Stimulated activated CD4-positive, alpha-beta T cell treated with anti-CD3 and anti-CD28 coated beads, Interleukin-1b, Interleukin-23, amount 100 ng/mL, for 48 hours (primary cell): ENCODE measurements at places on chromosomes 16 and 17.
A peak's percentile ranks its signal among the peaks of the same experiment; 100 is the strongest.

DNA sequence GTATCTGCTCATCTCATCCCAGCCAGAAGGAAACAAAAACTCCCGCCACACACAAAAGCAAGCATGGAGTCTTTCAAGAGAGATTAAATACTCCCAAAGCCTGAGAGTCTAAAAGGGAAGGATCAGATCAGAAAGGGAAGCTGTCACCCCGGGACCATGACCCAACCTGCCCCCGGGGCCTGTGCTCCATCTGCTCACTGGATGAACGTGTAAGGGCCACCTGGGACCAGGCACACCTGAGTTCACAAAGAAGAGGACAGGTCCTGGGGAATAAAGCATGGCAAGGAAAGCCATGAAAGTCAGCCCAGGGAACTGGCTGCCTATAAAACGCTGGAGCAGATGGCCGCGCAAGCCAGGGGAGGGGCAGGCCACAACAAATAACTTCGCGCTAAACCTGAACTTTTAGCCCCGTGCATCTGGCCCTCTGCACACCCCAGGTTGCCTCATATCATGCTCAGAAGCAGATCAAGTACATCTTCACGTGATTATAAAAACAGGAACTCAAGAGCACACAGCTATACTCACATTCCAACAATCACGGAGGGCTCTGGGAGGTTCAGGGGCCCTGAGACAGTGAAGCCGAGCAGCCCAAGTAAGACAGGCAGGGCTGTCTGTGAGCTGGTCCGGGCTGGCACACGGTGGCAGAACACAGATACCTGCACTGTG, 3.4 kb downstream of the TMEM11 start:
- DNase-seq = no peak

DNA sequence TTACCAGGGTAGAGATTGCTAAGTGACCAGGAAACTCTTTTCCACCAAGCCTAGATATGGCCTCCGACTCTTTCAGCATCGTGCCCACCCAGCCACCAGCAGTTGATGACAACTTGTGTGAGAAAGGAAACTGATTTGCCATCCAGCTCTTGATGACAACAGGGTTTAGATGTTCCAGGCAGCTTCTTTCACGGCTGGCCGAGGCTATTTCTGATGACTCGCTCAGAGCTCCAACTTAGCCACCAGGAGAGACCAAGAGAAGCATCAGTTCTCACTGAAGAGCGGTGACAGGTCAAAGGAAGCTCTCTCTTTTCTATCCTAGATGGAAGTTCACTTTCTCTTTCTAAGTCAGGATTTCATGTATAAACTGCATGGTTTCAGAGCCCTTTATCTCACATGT, 61.2 kb downstream of the MPHOSPH6 start:
- no peak for DNase-seq

DNA sequence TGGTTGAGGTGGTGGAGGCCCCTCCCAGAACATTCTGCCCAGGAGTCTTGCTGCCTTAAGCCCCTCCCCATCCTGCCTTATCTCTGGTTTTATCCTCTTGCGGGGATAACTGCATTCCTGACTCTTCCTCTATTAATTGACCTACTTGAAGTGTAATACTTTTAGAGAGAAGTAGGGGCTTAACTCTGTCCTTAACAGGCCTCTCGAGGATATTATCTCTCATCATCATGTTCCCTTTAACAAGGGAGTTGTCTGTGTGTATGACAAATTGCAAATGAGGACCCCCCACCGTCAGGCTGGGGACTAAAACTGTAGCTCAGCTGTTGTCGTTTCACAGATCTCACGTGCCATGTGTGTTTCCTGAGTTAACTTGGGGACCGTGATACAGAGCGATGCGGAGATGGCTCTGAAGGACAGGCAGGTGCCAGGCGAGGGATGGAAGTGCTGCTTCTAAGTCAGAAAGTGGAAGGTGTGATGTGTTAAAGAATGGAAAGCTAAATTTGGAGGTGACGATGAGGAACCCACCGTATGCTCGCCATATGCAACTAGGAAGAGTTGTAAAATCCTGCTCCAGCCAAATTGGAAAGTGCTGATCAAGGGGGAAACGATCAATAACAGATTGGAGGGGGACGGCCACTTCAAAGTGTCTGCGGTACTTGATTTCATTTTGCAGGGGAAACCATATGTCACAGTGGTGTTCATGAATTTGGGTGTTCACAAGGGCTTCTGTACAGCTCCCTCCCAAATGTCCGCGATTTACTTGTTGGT, 106.3 kb downstream of the RPTOR start:
- DNase-seq = no peak

DNA sequence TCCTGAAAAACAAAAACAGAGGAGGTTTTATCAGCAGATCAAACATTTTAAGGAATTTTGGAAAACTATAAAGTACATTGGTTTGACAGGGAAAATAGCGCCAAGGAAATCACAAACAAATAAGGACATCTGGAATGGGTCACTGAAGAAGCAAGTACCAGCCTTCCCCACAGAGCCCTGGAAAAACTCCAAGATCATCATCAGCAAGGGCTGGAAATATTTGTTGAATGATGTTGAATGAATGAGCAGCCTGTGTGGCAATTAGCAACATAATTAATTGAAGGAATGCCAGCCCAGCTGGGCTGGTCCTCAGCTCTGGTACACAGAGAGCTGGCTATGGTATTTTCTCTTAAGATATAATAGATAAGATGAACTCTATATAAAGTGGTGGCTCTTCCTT, 290.4 kb downstream of the HS3ST3A1 start:
- no peak for DNase-seq

- DNase-seq = no peak
Measured at GRCh38 chr16:88698646-88699045, 7.6 kb downstream of the RNF166 start.

GRCh38 chr17:8954339-8954738, 11.2 kb downstream of the PIK3R5 start:
- DNase-seq = peak; percentile 74

- no peak for DNase-seq
Measured at GRCh38 chr16:13939821-13940220, 19.9 kb downstream of the ERCC4 start.

DNA sequence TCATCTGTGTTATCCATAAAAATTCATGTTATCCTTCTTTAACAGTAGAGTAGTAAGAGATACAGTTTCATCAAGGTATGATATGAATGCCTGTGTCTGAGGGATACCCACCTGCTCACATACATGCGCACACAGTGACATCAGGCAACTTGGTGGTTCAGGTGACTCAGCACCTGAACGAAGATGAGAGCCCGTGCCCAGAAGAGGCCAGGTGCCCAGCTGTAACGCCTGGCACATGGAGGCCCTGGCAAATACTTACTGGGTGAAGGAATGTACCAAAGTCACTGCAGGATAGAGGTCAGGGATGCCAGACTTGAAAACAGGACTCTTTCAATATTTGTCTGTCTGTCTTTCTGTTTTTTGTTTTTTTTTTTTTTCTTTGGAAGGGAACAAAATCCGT, 72.6 kb upstream of the LGALS9 start:
- DNase-seq = no peak

- peak; percentile 95 for DNase-seq
Measured at GRCh38 chr17:80855948-80856862, 135.4 kb upstream of the CHMP6 start.

- no peak for DNase-seq
Measured at GRCh38 chr16:75495076-75495674, at the start of gene CHST6. TSS of gene CHST6 (minus strand) at chr16:75495441. CDS start at chr16:75479828, 15,613 bp downstream.
